ENCODE measurements at places on chromosomes 2 and 18. TPM values are rescaled to one million over a fixed set of nuclear protein-coding genes. Genes with fewer than 3 reads are reported as not detected.

RAX gene
- total RNA-seq = not detected

CTIF gene
- total RNA-seq = 15.2 TPM

CD8B2 gene
- total RNA-seq = not detected

STON1 gene
- 10.5 TPM for total RNA-seq

MAP2 gene
- total RNA-seq = 24.9 TPM

VAMP5 gene
- total RNA-seq = 60.0 TPM

LYPD1 gene
- total RNA-seq = 66.5 TPM

RESP18 gene
- not detected for total RNA-seq

DOCK10 gene
- total RNA-seq = 25.4 TPM

MROH2A gene
- not detected for total RNA-seq

PPP1R1C gene
- not detected for total RNA-seq

FOXI3 gene
- total RNA-seq = not detected

DUSP19 gene
- 4.5 TPM for total RNA-seq

DPP4 gene
- 6.0 TPM for total RNA-seq

CRYGD gene
- not detected for total RNA-seq

COLEC12 gene
- total RNA-seq = 24.3 TPM

PLEKHA3 gene
- total RNA-seq = 7.1 TPM

NDUFB3 gene
- 89.2 TPM for total RNA-seq

AKAIN1 gene
- not detected for total RNA-seq

HS6ST1 gene
- 25.6 TPM for total RNA-seq

SLC1A4 gene
- 8.7 TPM for total RNA-seq
